Neural cell (in vitro differentiated cells): ENCODE measurements at places on chromosomes 5 and 9. TPM values are rescaled to one million over a fixed set of nuclear protein-coding genes. Genes with fewer than 3 reads are reported as not detected.

PGM5 gene
- polyA plus RNA-seq = not detected in 2 replicates

PCDHA1 gene
- polyA plus RNA-seq = 0.28 TPM in 1 of 2 replicates, not detected in the other

RUFY1 gene
- polyA plus RNA-seq = 31.3 and 36.2 TPM in 2 replicates

PDZD2 gene
- polyA plus RNA-seq = 3.1 and 4.0 TPM in 2 replicates

SPOCK1 gene
- polyA plus RNA-seq = 30.9 and 33.6 TPM in 2 replicates

ACSL6 gene
- 30.5 and 39.0 TPM in 2 replicates for polyA plus RNA-seq

UTP15 gene
- polyA plus RNA-seq = 18.1 and 22.0 TPM in 2 replicates

GLDC gene
- polyA plus RNA-seq = 11.4 and 13.9 TPM in 2 replicates

FBN2 gene
- 1.6 and 2.3 TPM in 2 replicates for polyA plus RNA-seq

TMEM174 gene
- polyA plus RNA-seq = not detected in 2 replicates

LIFR gene
- 5.8 and 6.1 TPM in 2 replicates for polyA plus RNA-seq

TAF11L5 gene
- polyA plus RNA-seq = not detected in 2 replicates

IER5L gene
- 20.8 and 30.5 TPM in 2 replicates for polyA plus RNA-seq

HAVCR2 gene
- 0.66 and 1.1 TPM in 2 replicates for polyA plus RNA-seq

GABRB2 gene
- polyA plus RNA-seq = 101 and 106 TPM in 2 replicates

TERT gene
- polyA plus RNA-seq = not detected in 2 replicates

SNX18 gene
- polyA plus RNA-seq = 6.7 and 7.9 TPM in 2 replicates

SCGB3A2 gene
- polyA plus RNA-seq = not detected in 2 replicates

CKMT2 gene
- polyA plus RNA-seq = not detected in 2 replicates

ASS1 gene
- 0.80 and 2.6 TPM in 2 replicates for polyA plus RNA-seq

ADAMTS12 gene
- polyA plus RNA-seq = 0.07 and 0.08 TPM in 2 replicates
